ENCODE measurements at places on chromosomes 2 and 18. TPM values are rescaled to one million over a fixed set of nuclear protein-coding genes. Genes with fewer than 3 reads are reported as not detected.

Gene SLC14A1
- 0.49 TPM for total RNA-seq

Gene PLGLB2
- total RNA-seq = 2.8 TPM

Gene IL36RN
- total RNA-seq = not detected

Gene ABCG8
- total RNA-seq = not detected

Gene COL6A3
- total RNA-seq = 15.5 TPM

Gene MARCO
- total RNA-seq = not detected

Gene VAMP5
- 31.7 TPM for total RNA-seq

Gene IHH
- not detected for total RNA-seq

Gene CENPA
- total RNA-seq = 16.6 TPM

Data from activated T-helper 1 cell treated with anti-CD3 and anti-CD28 coated beads, Interleukin-12 subunit alpha, Interleukin-12 subunit beta, Interleukin-2, Interleukin-4 antibody, amounts not matched to agents 30 ng/mL and 10 ng/mL and 1 ng/mL, durations not matched to agents 14 hours and 24 hours and 36 hours (primary cell).